Epithelial cell of proximal tubule (primary cell): ENCODE measurements at places on chromosomes 1 and 21. TPM values are rescaled to one million over a fixed set of nuclear protein-coding genes. Genes with fewer than 3 reads are reported as not detected.

Gene NBPF3
- total RNA-seq: 4.6 and 23.6 TPM in 2 replicates

Gene ANGPTL1
- total RNA-seq: not detected in 2 replicates

Gene FAM72A
- 5.1 and 6.9 TPM in 2 replicates for total RNA-seq

Gene SAMSN1
- total RNA-seq: 0.07 TPM in 1 of 2 replicates, not detected in the other

Gene CFAP141
- total RNA-seq: not detected in 2 replicates

Gene TMEM269
- not detected in 2 replicates for total RNA-seq
